Smooth muscle cell of the pulmonary artery (primary cell): ENCODE measurements at places on chromosomes 3 and 15. TPM values are rescaled to one million over a fixed set of nuclear protein-coding genes. Genes with fewer than 3 reads are reported as not detected.

Gene PRR20G
- not detected in 2 replicates for total RNA-seq

Gene PLA1A
- total RNA-seq: 0.13 and 0.30 TPM in 2 replicates

Gene GNAT1
- total RNA-seq: not detected in 2 replicates

Gene HCN4
- total RNA-seq: under 0.01 TPM in 1 of 2 replicates, not detected in the other

Gene PEX11A
- total RNA-seq: 7.5 and 10.6 TPM in 2 replicates

Gene CIDEC
- not detected in 2 replicates for total RNA-seq

Gene ARHGEF26
- total RNA-seq: 1.4 and 1.5 TPM in 2 replicates

Gene SERPINI2
- total RNA-seq: not detected in 2 replicates

Gene CSPG5
- total RNA-seq: 0.26 and 0.30 TPM in 2 replicates

Gene NR2E3
- 0.13 and 0.20 TPM in 2 replicates for total RNA-seq

Gene OR5K2
- total RNA-seq: not detected in 2 replicates

Gene CHDH
- 0.03 and 0.07 TPM in 2 replicates for total RNA-seq

Gene PLCH1
- total RNA-seq: under 0.01 and 0.03 TPM in 2 replicates

Gene PYGO1
- 9.1 and 10.1 TPM in 2 replicates for total RNA-seq

Gene GOLGA6B
- not detected in 2 replicates for total RNA-seq

Gene SH3GL3
- total RNA-seq: 0.07 and 0.20 TPM in 2 replicates

Gene LRRIQ4
- total RNA-seq: 0.07 TPM in 2 replicates

Gene CELSR3
- 0.91 and 2.9 TPM in 2 replicates for total RNA-seq

Gene PPP1R14D
- total RNA-seq: not detected in 2 replicates

Gene ZNF501
- 3.0 and 6.2 TPM in 2 replicates for total RNA-seq

Gene NDN
- 65.9 and 66.9 TPM in 2 replicates for total RNA-seq

Gene GOLGA6L9
- 1.5 and 2.2 TPM in 2 replicates for total RNA-seq

Gene PIF1
- 5.2 and 6.3 TPM in 2 replicates for total RNA-seq

Gene TNFSF10
- 0.33 and 1.1 TPM in 2 replicates for total RNA-seq

Gene GOLGA6A
- 0.03 and 0.07 TPM in 2 replicates for total RNA-seq

Gene AADACL2
- not detected in 2 replicates for total RNA-seq

Gene NPAP1
- not detected in 2 replicates for total RNA-seq

Gene DNAH1
- 4.2 and 5.5 TPM in 2 replicates for total RNA-seq

Gene GMPS
- total RNA-seq: 25.0 and 29.8 TPM in 2 replicates

Gene SI
- not detected in 2 replicates for total RNA-seq

Gene SHC4
- total RNA-seq: 2.7 and 3.9 TPM in 2 replicates

Gene BNC1
- total RNA-seq: 0.91 and 21.4 TPM in 2 replicates

Gene CCDC13
- 0.26 and 0.36 TPM in 2 replicates for total RNA-seq

Gene KCNMB3
- total RNA-seq: 0.76 and 1.0 TPM in 2 replicates

Gene BTLA
- 0.07 and 0.30 TPM in 2 replicates for total RNA-seq

Gene IQCH
- total RNA-seq: 4.0 and 5.0 TPM in 2 replicates

Gene GOLGA6L22
- total RNA-seq: not detected in 2 replicates

Gene CHST13
- not detected in 2 replicates for total RNA-seq

Gene ECE2
- 0.17 TPM in 1 of 2 replicates, not detected in the other for total RNA-seq
